Thoracic aorta (tissue), 2 donors: ENCODE measurements at places on chromosomes 11 and 22.

DNA sequence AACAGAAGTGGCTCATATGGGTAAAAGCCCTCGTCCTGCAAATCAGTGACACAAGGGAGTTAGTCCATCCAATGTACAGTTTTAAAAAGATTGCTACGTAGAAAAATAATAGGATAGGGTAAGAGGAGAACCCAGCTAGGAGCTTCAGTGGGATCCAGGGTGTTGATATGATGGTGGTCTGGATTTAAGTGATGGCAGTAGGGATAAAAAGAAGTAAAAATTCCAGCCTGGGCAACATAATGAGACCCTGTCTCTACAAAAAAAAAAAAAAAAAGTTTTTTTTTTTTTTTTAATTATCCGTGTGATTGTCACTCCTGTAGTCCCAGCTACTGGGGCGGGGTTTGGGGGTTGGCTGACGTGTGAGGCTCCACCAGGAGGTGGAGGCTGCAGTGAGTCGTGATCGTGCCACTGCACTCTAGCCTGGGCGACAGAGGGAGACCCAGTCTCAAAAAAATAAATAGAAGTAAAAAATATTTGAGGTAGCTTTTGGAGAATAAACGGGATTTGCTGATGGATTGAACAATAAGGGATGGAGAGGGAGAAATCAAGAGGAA, 7.0 kb upstream of the L3MBTL2 start:
- no peaks in the 10 kb centered on the region for H3K36me3 ChIP-seq
- DNase-seq, result no peak
- no peak overlapping the region for H3K27ac ChIP-seq
- H3K27me3 ChIP-seq, result no peaks in the 10 kb centered on the region
- peak overlapping the region; percentile 92 for H3K4me3 ChIP-seq
- H3K4me1 ChIP-seq, result peaks cover 19% of the 10 kb centered on the region

- H3K27ac ChIP-seq, result no peak overlapping the region
- no peak for DNase-seq
- H3K4me3 ChIP-seq, result no peak overlapping the region
- H3K4me1 ChIP-seq, result no peaks in the 10 kb centered on the region
- H3K36me3 ChIP-seq, result no peaks in the 10 kb centered on the region
Measured at GRCh38 chr22:39722032-39722325, 151.4 kb downstream of the CACNA1I start.

DNA sequence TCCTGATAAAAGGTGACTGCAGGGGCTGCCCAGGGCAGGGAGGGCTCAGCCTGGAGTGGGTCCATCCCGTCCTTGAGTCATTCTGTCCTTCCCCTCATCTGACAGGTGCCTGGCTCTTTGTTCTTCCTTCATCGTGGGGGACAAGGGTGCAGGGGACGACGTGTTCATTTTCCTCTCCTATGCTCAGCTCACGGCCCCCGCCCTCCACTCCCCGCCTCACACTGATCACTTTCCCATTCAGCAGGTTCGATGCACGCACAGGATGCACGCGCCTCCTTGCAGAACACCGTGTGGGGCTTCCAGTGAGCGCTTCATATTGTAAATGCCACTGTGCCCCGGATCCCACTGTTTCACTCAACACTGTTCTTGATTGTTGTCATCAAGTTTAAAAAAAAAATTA, 32.7 kb upstream of the SHANK2 start:
- no peak overlapping the region for H3K27ac ChIP-seq
- H3K4me3 ChIP-seq, result no peak overlapping the region
- H3K36me3 ChIP-seq, result no peaks in the 10 kb centered on the region
- no peak for DNase-seq
- H3K4me1 ChIP-seq, result no peaks in the 10 kb centered on the region

GRCh38 chr11:31968461-31969358, 122.2 kb upstream of the RCN1 start:
- H3K27me3 ChIP-seq, result no peaks in the 10 kb centered on the region
- no peaks in the 10 kb centered on the region for H3K4me1 ChIP-seq
- no peak for DNase-seq
- no peak overlapping the region for H3K4me3 ChIP-seq

DNA sequence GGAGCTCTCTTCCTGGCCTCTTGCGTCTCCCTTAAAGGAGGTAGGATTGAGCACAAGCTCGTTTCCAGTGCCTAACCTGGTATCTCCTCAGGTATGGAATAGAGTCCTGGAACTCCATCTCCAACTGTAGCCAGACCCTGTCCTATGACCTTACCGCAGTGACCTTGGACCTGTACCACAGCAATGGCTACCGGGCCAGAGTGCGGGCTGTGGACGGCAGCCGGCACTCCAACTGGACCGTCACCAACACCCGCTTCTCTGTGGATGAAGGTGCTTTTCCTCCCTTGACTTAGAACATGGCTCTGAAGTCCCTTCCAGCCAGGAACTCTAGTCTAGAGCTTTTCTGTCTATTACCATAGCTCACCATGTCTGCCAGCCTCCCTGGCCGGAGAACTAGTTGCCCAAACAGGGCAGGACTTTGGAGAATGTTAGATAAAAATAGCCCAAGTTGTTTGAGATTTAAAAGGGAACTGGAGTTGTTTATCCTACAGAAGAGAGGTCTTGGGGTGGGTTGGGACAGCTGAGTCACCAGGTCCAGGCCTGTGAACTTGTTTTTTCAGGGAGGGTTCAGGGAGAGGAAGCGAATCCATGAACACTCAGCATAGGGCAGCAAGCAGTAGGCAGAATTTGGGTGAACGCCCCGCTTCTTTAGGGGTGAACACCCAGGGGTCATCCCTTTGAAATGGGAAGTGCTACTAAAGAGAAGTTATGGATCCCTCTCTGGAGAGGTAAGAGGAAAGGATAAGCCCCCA, 3.3 kb downstream of the IL10RA start:
- peak overlapping the region; percentile 70 for H3K4me3 ChIP-seq
- H3K27me3 ChIP-seq, result no peaks in the 10 kb centered on the region
- no peak for DNase-seq
- no peaks in the 10 kb centered on the region for H3K36me3 ChIP-seq
- H3K27ac ChIP-seq, result peak overlapping the region; percentile 36

GRCh38 chr11:67691149-67691548, 16.7 kb upstream of the ALDH3B2 start:
- H3K4me1 ChIP-seq, result no peaks in the 10 kb centered on the region
- H3K36me3 ChIP-seq, result no peaks in the 10 kb centered on the region
- no peak overlapping the region for H3K27ac ChIP-seq
- H3K27me3 ChIP-seq, result no peaks in the 10 kb centered on the region
- DNase-seq, result no peak
